ENCODE measurements at places on chromosomes 1 and 21.

DNA sequence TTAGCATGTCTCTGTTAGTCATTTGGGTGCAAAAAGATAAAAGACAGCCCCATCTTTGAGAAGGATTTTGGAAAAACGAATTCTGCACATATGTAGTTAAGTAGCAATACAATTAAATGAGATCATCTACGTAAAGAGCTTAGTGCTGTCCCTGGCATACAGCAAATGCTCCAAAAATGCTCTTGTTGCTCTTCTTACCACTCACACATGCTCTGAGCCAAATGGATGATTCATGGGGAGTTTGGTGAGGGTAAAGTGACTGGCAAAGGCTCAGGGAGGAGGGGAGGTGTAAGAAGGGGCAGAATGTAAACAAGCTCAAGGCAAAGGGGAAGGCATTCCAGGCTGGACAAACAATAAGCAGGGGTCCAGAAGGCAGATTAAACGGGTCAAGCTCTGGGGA is 191.9 kb downstream of the AK5 start:
- no peak for DNase-seq

DNA sequence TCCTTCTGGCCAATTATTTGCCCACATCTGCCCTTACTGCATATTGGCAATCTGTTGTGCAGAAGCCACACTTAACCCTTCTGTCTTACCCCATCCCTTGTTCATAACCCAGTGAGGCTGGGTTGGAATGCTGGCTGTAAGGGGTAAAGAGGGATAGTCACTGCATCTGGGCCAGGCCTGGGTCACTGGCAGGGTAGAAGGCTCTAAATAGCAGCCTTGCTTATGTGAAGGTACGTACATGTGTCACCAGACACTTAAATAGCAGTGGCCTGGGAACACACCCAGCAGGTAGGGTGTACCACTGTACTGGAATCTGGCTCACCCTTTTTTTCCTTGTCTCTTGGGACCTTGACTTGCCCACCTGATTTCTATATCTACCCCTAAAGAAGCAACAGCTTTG is 9.9 kb upstream of the TARS2 start:
- DNase-seq, result no peak

DNA sequence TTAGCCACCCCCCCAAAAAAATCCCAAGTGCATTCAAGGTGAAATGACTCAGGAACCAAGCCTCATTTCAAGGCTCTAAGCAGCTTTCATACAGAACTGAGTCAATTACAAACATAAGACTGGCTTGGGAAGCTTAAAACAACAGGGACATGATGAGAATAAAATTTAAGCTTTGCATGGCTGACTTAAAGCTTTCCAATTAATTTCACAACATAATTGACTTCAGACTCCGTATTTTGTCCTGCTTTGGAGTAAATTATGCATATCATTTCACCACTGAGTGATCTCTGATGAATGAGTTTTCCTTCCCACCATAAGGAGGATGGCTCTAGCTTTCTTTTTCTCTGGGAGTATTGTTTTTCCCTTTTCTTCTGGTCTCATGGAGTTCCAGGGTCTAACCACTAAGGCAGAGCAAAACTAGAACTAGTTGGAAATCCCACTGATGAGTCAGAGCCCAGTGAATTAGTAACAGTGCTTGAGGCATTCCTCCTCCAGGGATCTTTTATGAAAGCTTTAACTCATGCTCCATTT is 72.8 kb downstream of the XCL2 start:
- no peak for DNase-seq

- no peak for DNase-seq
Observed at GRCh38 chr1:28180306-28181305, 4.1 kb upstream of the PTAFR start.

DNA sequence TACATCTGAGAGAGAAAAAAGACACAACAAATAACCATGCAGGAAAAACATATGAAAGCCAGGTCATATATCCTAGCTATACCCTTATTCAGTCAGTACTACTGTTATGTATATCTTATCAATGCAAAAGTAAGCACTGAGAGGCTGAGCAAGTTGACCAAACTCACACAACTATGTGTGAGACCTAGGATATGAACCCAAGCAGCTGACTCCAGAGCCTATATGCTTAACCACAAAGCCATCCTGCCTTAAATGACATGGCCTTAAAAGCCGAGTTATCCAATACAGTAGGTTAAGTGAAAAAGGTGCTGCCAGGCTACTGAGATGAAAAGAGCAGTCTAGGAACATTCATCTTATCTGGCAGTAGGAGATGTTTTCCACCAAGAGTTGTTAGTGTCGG is 151.6 kb downstream of the RERE start:
- DNase-seq, result no peak

- no peak for DNase-seq
Observed at GRCh38 chr21:17461014-17461413, 51.8 kb upstream of the CXADR start.

GRCh38 chr1:208167261-208167869 is 76.8 kb downstream of the PLXNA2 start:
- no peak for DNase-seq

DNA sequence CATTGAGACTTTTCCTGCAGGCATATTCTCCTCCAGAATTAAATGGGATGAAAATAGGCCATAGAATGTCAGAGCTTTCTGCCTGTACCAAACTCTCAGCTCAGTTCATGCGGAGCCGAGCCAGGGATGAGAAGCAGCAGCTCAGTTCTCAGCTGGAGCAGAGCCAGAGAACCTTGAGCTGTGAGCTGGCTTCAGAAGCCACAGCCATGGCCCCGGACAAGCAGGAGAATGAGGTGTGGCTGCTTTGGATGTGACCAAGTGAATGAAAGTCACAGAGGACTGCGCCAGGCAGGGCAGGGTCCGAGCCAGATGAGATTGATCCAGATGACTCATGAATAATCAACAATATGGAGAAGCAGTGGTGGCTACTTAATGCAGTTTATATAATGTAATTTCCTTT is 633.8 kb downstream of the NCAM2 start:
- DNase-seq, result no peak

GRCh38 chr21:17709266-17709611 is 96.5 kb upstream of the BTG3 start:
- no peak for DNase-seq

- no peak for DNase-seq
Observed at GRCh38 chr1:119275145-119276134, 93.1 kb upstream of the HAO2 start.

- no peak for DNase-seq
Observed at GRCh38 chr1:29520571-29521437, 284.5 kb downstream of the PTPRU start.

DNA sequence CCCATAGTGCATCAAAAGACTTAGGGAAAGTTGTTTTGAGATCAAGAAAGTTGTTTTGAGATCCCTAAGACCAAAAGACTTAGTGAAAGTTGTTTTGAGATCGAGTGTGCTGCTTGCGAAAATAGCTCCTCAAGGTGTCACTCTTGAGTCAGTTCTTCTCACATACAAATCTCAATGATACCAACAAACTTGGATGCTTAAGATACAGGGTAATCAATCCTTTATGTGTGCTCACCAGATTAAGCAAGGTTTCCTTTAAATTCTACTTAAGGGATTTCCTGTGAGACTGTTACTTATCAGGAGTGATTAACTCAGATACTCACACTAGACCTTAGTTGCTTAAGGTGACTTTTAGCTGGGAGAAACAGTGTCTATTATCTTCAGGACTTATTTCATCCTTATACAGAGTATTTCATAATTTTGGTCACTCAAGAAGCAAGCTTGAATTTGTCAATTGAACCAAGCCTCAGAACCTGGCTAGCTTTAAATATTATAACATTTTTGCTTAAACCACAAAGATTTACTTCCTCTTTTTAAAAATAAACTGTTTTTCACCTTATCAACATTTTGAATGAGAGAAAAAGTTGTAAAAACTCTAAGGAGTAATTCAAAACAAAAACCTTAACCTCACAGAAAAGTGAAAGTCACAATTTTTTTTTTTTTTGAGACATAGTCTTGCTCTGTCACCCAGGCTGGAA is 8.0 kb upstream of the RLF start:
- DNase-seq, result no peak

DNA sequence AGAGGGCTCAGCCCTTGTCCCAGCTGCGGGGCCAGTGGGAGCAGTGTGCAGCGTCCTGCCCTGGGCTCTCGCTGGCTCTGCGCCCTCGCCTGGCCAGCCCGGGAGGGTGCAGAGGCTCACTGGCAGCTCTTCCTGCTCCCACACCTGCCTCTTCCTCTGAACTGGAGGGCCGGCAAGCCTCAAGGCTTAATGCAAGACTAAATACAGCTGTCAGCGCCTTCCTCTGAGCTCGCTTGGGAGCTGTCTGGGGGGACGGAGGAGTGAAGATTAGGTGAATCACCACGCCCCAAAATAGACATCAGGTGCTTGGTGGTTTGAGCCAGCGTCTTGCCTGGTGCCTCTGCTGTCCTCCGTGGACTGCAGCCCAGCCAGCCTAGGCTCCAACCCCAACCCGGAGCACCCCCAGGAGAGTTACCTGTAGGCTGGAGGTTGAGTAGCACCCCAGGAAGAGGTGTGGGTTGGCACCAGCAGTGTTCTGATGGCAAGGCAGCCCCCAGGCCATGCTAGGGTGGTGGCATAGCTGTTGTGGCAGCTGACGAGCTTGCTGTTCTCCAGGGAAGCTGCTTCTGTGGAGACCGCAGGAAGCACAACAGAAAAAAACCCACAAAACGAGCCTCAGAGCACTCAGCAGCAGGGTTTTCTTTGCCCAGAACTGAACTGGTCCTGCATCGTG is 36.9 kb downstream of the UMODL1 start:
- peak; percentile 56 for DNase-seq

DNA sequence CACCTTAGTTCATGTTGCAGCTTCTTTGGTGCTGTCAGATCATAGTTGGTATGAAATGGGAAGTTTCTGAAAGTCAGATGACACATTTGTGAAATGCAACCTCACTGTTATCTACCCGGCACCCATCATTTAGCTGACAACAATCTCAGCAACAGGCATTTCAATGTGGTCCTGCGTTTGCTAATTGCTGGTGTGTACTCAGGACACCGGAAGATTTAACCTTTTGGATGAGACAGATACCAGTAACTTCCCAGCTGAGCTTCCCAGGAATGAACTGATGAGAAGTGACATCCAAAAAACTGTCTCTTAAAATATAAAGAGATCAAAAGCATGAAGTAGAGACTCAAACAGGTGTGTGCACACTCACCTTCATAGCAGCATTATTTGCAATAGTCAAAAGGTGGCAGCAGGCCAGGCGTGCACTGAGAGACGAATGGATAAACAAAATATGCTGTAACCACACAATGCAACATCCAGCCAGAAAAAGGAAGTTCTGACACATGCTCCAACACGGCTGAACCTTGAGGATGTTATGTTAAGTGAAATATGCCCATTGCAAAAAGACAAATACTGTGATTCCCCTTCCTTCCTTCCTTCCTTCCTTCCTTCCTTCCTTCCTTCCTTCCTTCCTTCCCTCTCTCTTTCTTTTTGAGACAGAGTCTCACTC is 7.9 kb upstream of the CLDN14 start:
- DNase-seq, result no peak

GRCh38 chr1:151653397-151653796 is 41.5 kb downstream of the SNX27 start:
- DNase-seq, result no peak

All from substantia nigra (tissue), 51 donors.